Urothelium cell line (cell line): ENCODE measurements at places on chromosomes 6 and 20.

DNA sequence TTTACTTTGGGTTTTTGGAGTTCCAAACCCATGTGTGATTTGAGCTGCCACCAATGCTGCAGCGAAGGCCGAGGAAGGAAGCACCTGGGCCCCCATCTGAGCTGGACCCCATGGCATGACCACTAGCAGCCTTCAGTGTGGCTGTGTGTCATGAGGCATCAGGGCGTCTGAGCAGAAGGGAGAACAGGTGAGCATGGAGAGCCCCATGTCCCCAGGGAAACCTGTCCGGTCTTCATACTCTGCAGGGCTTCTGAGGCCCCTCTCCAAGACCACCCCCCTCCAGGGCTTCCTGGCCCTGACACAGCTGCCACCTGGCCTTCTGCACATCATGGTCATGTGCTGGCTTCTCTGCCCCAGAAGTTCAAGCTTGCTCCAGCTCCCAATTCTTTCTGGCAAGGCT is 169.1 kb upstream of the CST7 start:
- no peak for DNase-seq

- no peak for DNase-seq
Observed at GRCh38 chr20:23224806-23225205, 125.8 kb upstream of the NXT1 start.

- no peak for DNase-seq
Observed at GRCh38 chr6:52650941-52651340, 20.0 kb upstream of the TMEM14A start.

GRCh38 chr20:60274717-60275116 is 316.5 kb downstream of the CDH26 start:
- DNase-seq = no peak

DNA sequence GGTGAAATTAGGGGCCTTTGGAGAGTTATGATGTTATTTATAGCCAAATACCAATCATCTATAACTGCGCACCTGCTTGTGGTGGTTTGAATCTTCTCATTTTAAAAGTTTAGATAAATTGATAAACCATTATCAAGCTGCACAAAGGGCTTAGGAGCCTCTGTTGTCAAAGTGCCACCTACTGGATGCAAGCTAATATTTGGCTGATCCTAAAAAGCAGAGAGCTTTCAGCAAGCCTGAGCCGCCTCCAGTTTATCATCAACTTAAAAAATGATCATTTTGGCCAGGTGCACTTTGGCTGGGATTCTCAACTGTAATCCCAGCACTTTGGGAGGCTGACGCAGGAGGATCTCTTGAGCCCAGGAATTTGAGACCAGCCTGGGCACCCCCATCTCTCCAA is 58.5 kb upstream of the ATXN1 start:
- DNase-seq = no peak

- DNase-seq = peak; percentile 36
Observed at GRCh38 chr6:24720131-24720603, 1.2 kb upstream of the C6orf62 start.

DNA sequence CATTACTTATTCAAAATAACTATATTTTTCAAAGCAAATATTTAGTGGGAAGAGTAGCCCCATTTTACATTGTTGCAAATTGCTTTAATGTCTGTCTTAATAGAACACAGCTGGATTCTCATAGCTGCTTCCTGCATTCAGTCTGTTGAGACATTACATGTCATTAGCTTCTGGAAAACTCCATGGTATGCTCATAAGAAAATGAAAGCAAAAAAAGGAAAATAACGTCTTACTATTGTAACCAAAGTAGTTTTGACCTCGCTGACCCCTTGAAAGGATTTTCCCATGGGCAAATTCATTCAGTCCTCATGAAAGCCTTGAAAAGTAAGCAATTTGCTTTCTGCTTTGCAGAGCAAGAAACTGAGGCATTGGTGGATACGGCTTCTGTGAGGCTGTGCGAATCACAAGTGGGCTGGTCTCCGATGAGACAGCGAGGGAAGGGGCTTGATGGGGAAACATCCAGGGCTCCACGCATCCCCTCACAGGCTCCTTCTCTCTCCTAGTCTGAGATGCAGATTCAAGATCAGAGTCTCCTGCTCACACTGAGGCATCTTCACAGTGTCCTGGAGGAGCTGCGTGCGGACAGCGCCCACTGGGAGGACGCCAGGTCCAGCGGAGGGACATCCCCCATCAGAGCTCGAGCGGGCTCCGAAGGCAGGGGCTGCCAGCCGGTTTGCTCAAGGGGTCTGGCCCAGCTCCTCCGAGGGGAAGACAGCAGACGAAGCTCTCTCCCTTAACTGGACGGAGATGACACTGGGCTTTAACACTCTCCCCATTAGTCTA is 3.3 kb downstream of the C20orf202 start:
- DNase-seq = no peak

DNA sequence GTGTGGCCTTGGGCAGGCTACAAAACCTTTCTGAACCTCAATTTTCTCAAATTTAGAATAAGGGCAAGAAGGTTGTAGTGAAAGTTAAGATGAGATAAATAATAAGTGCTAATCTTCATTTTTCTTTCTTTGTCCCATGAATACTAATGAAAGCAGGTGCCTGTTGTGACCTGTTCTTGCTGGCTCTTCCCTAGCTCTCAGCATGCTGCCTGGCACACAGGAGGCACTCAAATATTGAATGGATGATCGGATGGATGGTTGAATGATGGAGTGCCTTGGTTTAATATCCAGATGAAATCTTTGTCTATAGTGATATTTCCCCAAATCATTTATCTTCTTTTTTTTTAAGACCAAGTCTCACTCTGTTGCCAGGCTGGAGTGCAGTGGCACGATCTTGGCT is 15.0 kb downstream of the PBOV1 start:
- DNase-seq = no peak

GRCh38 chr20:24968278-24968800 is 19.3 kb downstream of the CST7 start:
- no peak for DNase-seq

DNA sequence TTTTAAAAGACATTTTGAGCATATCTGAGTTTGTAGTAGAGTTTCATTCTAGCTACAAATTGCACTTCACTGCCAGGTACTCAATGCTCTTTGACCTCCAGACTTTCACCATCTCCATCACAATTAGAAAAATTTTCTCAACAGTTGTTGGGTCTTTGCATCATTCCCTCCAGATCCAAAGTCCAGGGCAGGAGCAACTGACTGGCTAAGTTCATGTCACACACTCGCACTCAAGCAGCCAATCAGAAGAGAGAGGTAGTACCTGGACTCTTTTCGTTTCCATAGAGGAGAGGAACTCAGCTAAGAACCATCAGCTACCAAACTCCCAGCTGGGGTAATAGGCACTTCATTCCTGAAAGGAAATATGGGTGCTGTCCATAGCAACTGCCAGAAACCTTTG is 9.0 kb downstream of the SPINT3 start:
- DNase-seq = no peak

DNA sequence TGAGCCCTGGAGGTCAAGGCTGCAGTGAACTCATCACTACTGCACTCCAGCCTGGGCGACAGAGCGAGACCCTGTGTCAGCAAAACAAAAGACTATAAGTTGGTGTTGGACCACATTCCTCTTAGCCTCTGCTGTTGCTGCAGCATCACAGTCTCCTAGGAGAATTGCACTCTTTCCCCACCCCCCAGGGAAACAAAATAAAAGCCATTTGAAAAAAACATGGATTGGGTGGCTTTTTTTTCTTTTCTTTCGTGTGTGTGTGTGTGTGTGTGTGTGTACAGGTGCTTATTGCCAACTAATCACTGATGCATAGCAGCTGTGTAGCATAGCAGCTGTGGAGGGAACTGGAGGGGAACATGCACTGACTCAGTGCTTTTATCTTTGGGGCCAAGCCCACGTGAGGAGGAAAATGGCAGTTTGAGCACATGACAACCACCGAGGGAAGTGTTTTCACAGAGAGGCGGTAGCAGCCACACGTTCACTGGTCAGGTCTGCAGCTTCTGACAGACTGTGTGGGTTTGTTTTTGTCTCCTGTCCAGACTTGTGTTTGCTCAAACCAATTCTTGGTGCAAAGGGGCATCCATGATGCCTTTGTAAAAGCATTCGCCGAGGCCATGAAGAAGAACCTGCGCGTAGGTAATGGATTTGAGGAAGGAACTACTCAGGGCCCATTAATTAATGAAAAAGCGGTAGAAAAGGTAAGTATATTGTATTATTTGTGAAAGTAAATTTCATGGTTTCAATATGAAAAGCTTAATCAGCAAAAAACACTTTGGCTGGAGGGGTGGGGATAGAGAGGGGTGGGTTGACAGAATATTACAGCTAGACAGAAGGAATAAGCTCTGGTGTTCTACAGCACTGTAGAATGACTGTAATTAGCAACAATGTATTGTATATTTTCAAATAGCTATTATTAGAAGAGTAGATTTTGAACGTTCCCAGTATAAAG is 27.7 kb downstream of the ALDH5A1 start:
- no peak for DNase-seq

DNA sequence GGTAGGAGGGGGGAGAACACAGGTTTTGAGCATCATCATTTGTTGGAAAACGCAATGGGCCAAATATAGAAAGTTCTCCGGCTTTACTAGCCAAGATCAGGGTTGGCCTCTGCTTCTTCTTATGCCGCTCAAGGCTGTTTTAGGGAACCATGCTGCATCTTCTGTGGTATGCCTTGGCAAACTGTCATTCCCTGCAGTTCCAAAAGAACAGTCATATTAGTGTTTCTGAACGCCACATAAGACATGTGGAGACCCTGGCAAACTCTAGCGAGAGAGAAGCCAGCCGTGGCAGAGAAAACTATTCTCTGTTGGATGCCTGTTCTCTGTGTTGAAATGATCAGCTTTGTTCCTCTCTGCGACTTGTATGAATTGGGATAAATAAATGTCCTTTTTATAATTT is 10.8 kb downstream of the ACTR5 start:
- DNase-seq = no peak

- no peak for DNase-seq
Observed at GRCh38 chr20:46371656-46372055, 34.8 kb downstream of the ELMO2 start.

DNA sequence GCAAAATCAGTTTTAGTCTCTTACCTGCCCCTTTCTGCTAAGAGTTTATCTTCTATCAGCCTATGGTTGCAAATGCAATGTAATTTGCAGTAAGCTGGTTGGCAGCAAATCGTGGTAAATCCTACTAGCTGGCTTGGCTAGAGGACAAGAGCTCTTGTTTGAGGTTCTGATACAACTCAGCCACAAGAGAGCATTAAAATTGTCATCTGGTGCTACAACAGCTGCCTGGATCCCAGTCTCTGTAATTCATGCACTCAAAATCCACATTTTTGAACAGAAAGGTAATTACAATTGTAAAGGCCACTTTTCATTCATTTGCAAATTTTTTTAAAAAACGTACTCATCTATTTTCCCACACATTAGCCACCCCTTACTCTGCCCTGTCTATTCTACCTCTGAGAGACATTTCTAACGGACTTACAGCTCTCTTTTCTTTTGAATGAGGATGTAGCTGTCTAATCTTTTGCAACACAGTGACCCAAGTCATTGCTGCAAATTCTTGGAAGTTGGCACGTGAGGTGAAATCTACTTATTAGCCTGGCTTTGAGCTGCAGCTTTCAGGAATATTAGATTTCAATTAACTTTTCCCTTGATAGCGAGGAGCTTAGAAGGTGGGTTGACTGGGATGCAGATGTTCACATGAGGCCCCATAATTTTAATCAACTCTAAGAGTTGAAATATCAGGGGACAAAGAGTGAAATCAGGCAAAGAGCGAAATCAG is 54.0 kb upstream of the FAM184A start:
- no peak for DNase-seq

- peak; percentile 16 for DNase-seq
Observed at GRCh38 chr6:168412456-168412855, 28.5 kb upstream of the SMOC2 start.

- DNase-seq = no peak
Observed at GRCh38 chr6:29980511-29980910, 38.2 kb downstream of the HLA-A start.

DNA sequence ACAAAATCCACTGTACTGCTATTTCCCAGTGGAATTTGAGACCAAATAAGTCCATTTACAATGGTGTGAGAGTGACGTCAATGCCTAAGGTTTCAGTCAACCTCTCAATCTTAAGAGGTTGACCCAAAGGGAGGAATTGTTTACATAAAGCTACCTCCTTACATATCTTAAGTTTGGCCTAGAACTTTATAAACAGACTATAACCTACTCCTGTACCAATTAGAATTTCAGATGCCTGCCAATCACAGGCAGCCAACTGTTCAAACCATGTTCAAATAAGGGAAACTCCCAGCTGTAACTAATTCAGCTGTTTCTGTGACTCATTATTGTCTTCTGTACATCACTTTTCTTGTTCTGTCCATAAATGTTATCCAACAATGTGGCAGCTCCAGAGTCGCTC is 14.5 kb downstream of the LGSN start:
- DNase-seq = no peak

GRCh38 chr6:5670811-5671561 is 335.7 kb downstream of the NRN1 start:
- no peak for DNase-seq

DNA sequence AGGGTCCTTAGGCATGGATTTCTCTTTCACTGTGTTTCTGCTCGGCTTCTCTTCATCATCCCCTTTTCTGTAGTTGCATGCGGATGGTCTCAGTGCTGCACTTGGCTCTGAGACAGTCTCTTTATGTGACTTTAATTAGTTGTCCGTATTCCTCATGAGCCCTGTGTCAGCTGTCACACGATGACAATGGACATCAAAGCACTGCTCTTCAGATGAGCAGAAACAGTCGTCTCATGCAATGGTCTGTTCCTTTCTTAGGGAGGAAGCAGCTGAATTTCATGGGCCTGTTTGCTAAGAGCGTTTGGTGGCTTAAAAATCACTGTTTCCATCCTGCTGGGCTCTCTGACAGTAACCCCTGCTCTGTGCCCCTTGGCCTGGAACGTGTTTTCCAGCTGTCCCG is 64.9 kb downstream of the SYTL3 start:
- no peak for DNase-seq

DNA sequence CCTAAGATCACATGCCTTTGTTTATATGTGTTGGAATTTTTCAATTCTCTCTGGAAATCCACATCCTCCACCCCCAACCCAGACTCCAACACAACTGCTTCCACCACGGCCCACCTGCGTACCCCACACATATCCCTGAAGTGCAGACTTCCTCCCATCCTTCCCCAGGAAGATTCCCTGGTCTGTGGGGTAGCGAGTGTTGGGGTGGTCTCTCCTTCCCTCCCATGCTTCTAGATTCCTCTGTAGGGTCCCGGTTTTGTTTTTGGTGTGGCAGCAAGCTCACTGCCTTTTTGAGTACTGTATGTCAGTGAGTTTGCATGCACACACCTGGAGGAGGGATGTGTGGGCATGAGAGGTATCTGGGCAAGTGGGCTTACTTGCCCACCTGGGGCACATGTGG is 127.6 kb downstream of the MRPL14 start:
- DNase-seq = no peak

DNA sequence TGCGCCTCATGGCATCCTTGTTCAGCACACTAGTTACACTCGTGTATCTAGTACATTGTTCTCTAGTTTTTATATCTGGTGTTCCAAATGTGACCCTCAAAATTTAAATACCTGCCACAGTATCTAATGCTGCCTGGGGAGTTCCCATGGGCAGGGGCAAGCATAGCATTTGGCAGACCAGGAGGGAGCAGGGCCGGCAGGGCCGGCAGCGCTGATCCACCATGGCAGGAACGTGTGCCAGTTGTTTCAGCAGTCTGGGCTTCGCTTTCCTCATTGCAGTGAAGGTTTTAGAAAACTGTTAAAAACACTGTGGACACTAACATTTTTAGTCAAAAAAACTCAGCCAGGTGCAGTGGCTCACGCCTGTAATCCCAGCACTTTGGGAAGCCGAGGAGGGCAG is 19.2 kb downstream of the NANP start:
- no peak for DNase-seq

- peak; percentile 13 for DNase-seq
Observed at GRCh38 chr6:39003072-39003471, 45.5 kb upstream of the GLP1R start.
